Caco-2 (cell line): ENCODE measurements at places on chromosomes 3 and 15. TPM values are rescaled to one million over a fixed set of nuclear protein-coding genes. Genes with fewer than 3 reads are reported as not detected.

DNA sequence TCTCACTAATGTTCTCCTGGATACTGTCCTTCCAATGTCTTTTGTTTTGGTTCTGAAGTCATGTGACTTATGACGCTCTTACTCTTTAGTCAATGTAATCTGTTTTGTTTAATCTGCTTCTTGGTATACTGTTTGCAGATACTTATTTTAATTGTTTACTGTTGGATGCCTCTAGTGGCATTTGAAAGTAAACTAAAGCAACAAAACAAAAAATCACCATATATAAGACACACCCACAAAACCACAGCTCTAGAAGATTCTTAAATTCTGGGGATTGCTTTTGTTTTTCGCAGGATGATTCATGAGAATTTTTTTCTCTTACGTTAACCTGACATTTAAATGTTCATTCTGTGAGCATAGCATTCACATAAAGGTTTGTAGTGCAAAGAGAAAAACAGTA lies 16.8 kb downstream of the SLC25A26 start:
- no peak for DNase-seq

GRCh38 chr3:8237893-8238292 lies 263.7 kb upstream of the LMCD1 start:
- no peak for DNase-seq

GRCh38 chr15:89329329-89330084 lies 5.1 kb downstream of the POLG start:
- DNase-seq: no peak

DNA sequence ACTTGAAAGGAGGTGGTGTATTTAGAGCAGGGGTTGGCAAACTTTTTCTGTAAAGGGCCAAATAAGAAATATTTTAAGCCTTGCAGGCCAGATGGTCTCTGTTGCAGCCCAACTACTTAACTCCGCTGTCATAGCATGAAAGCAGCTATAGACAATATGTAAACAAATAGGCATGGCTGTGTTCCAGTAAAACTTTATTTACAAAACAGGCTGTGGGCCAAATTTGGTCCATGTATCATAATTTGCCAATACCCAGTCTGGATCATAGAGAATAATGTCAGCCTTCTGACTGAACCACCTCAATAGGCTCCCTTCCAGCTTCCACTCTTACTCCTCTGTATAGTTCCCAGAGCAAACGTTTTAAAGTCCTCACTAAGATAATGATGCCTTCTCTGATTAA lies 638.8 kb upstream of the CFAP20DC start:
- DNase-seq: no peak

GRCh38 chr15:52281085-52282035 lies 14.2 kb downstream of the MYO5C start:
- DNase-seq: no peak

DNA sequence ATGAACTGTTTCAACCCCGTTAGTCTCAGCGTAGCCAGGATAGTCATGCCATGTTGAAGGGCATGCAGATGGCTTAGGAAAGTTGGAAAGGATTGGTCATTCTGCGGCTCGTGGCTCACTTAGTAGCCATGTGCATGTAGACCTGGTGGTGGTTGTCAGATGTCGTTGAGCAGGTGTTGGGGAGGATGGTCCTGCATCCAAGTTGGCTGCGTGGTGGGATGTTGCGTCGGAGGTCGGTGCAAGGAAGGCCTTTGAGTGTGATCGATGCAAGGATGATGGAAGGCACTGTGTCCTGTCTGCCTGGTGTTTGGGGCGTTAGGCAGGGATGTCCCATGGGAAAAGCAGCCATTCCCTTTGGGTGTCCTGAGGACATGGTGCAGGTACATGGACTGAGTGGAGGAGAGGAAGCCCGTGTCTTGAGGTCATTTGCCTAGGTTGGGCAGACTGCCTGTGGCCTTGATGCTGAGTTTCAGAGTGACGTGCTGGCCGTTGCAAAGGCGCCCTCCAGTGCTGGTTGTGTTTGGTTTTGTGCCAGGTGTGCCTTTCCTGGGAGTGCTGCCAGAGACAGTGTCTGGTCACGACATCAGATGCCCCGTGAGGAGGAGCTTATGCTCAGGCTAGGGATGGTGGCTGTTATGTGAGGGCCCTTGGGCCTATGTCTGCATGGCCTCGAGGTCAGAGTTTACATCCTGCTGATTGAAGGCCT lies 103.4 kb downstream of the SNRPN start:
- no peak for DNase-seq

DNA sequence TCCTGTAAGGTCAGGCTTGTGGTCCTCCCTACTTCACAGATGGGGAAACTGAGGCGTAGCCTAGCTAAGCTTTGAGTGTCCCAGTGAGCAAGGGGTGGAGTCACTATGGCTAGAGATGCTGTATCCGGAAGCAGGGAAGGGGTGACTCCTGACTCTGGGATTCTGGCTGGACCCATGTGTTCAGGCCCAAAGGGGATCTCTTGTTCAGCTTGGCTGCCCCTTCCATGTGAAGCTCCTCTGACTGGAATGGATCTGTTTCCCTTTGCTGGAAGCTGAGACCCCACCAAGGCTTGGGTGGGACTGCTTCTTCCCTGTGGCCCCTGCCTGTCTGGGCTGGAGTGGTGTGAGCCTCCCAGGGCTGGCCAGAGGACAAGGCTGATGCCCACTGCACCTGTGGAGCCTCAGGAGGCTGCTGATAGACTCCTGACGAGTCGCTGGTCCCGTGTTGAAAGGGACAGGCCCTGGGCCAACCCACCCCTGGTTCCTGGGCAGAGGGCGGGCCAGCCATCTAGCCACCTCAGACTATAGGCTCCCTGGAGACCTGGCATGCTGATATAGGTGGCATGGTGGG lies 1.0 kb downstream of the MAPKAPK3 start:
- DNase-seq: no peak

DNA sequence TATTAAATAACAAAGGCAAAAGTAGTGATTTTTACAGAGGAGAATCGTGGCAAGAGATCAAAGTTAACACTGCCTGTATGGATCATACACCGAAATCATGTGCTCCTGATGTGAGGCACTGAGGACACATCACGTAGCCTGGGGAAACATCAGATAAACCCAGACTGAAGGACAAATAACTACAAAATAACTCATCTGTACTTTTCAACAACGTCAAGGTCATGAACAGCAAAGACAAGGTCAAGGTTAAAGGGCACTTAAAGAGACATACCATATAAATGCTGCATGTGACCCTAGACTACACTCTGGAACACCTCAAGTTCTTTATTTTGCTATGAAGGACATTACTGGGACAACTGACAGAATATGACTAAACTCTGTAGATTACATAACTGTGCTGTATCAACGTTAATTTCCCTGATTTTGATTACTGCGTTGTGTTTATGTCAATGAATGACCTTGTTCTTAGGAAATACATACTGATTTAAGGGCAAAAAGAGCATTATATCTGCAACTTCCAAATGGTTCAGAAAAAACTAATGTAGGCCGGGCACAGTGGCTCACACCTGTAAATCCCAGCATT lies 48.1 kb downstream of the CHSY1 start:
- DNase-seq: no peak

DNA sequence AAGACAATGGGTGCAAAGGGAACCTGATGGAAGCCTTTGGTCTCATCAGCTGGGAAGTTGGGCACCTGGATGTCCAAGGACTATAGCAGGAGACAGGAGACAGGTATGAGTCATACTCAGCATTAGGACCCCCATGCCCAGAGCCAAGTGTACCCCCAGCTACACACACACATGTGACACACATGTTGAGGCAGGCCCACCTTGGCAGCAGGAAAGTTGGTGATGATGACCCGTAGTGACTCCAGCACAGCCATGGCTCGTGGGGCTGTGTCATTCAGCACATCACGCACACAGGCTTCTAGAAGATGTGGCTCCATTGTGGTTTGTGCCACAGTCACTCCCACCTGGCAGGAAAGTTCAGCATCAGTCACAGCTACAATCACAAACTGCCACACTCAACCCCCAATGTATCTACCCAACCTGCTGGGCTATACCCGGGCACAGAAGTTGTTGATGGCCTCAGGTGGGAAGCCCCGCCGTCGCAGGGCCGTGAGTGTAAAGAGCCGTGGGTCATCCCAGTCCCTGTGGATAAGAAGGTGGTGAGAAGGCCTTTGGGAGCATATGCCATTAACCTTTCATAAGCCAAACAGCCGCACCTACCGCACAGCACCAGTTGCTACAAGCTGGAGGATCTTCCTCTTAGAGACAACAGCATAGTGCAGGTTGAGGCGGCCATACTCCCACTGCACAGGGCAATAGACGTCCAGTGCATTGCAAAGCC lies 5.2 kb upstream of the QRICH1 start:
- no peak for DNase-seq

DNA sequence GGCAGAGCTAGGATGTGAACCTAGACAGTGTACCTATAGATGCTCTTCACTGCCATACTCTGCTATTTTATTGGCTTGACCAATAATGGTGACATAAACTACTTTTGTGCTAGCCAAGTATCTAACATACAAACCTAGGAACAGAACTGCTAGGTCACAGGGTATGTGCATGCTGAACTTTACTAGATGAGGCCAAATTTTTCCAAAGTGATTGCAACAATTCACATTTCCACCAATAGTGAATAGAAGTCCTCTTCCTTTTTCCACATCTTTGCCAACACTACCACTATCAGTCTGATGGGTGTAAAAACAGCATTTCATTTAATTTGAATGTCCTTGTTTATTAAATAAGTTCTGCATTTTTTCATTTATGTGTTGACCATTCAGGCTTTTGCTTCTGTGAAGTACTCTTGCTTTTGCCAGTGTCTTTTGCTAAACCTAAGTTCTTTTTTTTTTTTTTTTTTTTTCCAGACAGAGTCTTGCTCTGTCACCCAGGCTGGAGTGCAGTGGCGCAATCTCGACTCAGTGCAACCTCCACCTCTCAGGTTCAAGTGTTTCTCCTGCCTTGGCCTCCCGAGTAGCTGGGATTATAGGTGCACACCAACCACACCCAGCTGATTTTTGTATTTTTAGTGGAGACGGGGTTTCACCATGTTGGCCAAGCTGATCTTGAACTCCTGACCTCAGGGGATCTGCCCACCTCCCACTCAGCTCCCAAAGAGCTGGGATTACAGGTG lies 54.1 kb downstream of the DCAF1 start:
- DNase-seq: no peak

GRCh38 chr3:3212781-3213440 lies 33.4 kb upstream of the CRBN start:
- no peak for DNase-seq

DNA sequence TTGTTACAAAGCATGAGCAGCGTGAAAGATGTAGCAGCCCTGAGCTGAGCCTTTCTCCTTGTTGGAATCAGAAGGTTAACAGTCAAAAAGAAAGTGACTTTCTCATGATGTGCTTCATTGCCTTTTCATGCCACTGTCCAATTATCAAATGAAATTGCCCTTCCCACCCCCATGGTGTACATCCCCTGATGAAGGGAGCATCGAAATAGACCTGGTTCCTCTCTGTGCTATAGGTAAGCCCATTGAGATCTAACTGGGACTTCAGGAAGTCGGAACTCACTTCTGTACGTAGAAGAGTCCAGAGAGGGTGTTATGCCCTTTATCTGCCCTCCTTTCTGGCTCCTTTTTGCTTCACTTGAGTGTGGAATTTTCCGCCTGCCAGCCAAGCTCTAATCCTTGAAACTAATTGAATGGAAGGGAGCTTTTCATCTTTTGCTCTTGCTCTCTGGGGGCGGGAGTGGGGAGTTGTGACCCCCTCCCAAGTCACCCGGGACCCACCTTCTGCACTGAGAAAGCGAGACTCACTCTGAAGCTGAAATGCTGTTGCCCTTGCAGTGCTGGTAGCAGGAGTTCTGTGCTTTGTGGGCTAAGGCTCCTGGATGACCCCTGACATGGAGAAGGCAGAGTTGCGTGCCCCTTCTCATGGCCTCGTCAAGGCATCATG lies 20.9 kb downstream of the ABHD6 start:
- DNase-seq: no peak

DNA sequence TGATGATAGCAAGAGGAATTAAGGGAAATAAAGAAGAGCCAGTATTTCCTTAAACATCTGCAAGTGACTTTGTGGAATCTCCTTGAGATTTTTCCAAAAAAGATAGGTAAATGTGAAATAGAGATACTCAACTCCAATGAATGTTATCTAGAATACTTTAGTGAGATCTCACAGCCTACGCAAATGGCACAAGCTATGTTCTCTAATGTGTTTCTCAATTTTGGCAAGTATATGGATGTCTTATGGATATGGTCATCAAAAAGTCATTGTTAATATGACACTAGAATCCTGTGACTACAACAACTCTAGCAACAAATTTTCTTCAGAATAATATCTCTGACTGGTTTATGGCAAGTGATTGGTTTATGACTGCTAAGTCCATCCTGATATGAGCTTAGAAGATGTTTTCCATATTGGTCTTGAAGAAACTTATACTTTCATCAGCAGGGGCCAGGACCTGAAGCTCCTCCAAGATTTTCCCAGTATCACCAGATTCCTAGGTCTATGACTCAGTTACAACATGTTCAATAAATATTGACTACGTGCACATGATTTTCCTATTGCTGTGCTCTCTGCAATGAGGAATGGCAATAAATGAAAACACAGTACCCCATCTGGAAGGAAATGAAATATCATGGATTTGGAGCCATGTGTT lies 170.9 kb upstream of the THBS1 start:
- no peak for DNase-seq

- DNase-seq: no peak
Observed at GRCh38 chr3:189138901-189139610, 32.7 kb upstream of the TPRG1 start.

DNA sequence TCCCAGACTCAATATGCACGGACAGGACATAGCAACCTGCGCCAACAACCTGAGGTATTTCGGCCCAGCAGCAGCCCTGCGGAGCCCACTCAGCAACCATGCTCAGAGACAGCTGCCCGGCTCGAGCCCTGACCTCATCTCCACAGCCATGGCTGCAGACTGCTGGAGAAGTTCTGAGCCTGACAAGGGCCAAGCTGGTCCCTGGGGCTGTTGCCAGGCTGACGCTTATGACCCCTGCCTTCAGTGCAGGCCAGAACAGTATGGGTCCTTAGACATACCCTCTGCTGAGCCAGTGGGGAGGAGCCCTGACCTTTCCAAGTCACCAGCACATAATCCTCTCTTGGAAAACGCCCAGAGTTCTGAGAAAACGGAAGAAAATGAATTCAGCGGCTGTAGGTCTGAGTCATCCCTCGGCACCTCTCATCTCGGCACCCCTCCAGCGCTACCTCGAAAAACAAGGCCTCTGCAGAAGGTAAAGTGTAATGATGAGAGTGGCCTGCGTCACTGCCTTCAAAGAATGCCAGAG lies 25.5 kb downstream of the TMEM41A start:
- no peak for DNase-seq

DNA sequence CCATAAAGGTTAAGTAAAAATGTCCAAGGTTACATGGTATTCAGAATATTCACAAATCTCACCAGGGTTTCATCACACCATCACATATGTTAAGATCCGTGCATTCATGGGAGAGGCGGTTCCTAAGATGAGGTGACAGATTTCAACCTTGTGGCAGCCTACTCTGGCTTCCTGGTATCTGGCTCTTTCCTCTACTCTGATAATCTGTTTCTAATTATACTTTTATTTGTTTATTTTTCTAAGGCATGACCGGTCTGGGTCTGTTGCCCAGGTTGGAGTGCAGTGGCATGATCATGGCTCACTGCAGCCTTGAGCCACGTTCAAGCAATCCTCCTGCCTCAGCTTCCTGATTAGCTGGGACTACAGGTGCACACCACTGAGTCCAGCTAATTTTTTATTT lies 34.4 kb downstream of the RAF1 start:
- no peak for DNase-seq

The GP5 gene
- 0.12 and 0.25 TPM in 2 replicates for total RNA-seq

The P2RY1 gene
- 6.0 and 8.5 TPM in 2 replicates for total RNA-seq

The ADAMTSL3 gene
- 0.07 TPM in 1 of 2 replicates, not detected in the other for total RNA-seq

The MUC4 gene
- total RNA-seq: 0.21 and 0.36 TPM in 2 replicates

The SNX22 gene
- 0.91 and 1.2 TPM in 2 replicates for total RNA-seq

The PARP3 gene
- 3.3 and 5.6 TPM in 2 replicates for total RNA-seq

The GASK1A gene
- 0.16 TPM in 1 of 2 replicates, not detected in the other for total RNA-seq

The GOLIM4 gene
- 17.4 and 19.4 TPM in 2 replicates for total RNA-seq

The DLL4 gene
- total RNA-seq: 3.4 TPM in 2 replicates

The DOCK3 gene
- total RNA-seq: 0.05 and 0.09 TPM in 2 replicates
